Neural progenitor cell (in vitro differentiated cells): ENCODE measurements at places on chromosomes 7 and 10. TPM values are rescaled to one million over a fixed set of nuclear protein-coding genes. Genes with fewer than 3 reads are reported as not detected.
A peak's percentile ranks its signal among the peaks of the same experiment; 100 is the strongest.

GRCh38 chr10:48478980-48479811 lies 125.7 kb downstream of the ARHGAP22 start:
- no peak for DNase-seq

Gene TLX1
- total RNA-seq: not detected in 2 replicates

DNA sequence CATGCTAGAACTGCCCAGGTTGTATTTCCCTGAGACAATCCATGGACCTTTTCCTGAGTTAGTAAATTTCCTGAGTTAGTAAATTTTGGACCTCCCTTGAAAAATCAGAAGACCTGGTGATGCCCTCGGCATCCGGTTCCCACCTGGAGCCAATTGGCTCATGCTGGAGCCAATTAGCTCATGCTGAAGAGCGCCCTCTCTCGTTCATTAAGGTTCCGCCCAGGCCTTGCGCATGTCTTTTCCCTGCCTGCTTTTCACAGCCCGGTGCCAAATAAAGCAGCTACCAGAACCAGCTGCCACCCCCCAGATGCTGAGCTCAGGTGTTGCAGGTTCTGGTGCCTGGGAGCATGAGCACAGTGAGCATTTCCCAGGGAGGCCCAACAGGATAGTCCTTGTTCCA lies 96.2 kb downstream of the APBB1IP start:
- peak; percentile 43 for DNase-seq

Gene ADRA2A
- total RNA-seq: 0.06 TPM in 1 of 2 replicates, not detected in the other

DNA sequence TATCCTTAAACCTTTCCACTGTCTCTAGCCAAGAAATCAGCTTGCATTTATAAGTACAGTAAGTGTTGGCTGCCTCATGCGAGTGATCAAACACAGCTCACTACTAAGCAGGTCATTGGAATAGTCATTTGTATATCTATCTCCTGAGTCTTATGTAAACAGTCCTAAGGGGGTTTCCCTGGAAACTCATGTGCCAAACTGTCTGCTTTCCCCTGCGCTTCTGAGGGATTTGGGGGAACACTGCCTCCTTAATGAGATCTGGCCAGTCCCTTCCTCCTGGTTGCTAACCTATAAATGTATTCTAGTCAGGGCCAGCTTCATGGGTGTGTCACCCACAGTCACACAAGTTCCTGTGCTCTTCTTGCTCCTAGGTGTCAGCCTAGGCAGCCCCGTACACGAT lies 133.1 kb downstream of the CD36 start:
- no peak for DNase-seq

GRCh38 chr10:132392811-132393694 lies 3.9 kb upstream of the PWWP2B start:
- no peak for DNase-seq

DNA sequence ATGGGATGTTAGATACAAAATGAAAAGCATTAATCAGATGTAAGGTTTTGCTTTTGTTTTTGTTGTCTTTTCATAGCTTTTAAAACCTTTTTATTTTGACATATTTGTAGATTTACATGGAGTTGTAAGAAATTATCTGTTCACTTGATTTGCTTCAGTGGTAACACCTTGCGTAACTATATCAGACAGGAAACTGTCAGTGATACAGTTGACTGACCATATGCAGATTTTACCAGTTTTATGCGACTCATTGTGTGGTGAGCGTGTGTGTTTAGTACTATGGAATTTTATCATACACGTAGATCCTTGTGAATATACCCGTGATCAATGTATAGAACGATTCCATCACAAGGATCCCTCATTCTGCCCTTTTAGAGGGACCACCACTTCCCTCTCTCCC lies 701.4 kb downstream of the SUGCT start:
- no peak for DNase-seq

GRCh38 chr7:77858278-77858677 lies 59.7 kb downstream of the PHTF2 start:
- DNase-seq: no peak

DNA sequence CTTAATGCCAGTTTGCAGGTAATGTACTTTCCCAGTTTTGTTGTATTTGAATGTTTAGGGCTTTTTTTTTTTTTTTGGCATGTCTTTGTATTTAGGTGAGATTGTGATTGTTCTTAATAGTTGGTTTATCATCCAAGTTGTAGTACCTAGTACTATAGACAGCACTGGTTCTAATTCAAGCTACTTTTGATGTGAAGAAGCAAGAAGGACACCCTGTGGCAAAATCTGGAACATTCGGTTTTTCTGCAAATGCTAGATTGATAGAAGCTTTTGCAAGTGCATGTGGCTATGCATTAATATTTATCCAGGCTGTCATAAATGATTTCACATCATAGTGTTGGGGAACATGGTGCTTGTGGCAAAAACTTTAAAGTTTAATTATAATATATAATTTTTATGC lies 248.9 kb downstream of the FOXP2 start:
- DNase-seq: peak; percentile 34

- peak; percentile 48 for DNase-seq
Observed at GRCh38 chr7:98733036-98733435, 116.0 kb downstream of the NPTX2 start.

GRCh38 chr7:159116581-159117339 lies 27.9 kb downstream of the VIPR2 start:
- DNase-seq: no peak

DNA sequence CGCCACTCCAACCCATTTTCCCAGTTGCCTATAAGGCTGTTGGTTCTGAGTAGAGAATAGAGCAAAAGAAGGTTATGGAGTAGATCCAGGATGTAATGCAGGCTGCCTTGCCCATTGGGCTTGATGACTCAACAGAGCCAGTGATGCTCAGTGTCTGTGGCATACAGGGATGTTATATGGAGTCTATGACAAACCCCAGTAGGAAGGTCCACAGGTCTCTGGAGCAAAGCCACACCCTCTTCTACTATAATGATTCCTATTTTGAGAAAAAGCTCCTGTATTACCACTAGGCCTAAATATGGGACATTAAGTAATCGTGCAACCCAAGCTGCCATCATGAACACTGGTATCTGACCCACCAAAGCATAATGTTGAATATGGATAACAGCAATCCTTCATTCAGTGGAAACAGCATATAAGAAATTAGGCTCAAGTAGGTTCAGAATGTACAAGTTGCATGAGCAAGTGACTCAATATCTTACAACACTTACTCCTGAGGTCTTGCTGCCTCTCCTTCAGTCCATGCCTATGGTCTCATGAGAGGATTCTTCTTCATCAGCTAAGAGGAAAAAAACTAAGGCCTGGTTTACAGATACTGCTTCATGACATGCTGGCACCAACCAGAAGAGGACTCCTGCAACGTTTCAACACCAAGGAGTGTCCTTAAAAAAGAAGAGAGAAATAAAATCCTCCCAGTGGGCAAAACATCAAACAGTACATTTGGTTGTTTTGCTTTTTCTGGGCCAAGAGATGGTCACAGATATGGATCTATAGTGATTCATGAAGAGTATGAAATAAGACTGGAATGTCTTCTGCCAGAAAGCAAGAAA lies 14.8 kb upstream of the FHIP2A start:
- no peak for DNase-seq

DNA sequence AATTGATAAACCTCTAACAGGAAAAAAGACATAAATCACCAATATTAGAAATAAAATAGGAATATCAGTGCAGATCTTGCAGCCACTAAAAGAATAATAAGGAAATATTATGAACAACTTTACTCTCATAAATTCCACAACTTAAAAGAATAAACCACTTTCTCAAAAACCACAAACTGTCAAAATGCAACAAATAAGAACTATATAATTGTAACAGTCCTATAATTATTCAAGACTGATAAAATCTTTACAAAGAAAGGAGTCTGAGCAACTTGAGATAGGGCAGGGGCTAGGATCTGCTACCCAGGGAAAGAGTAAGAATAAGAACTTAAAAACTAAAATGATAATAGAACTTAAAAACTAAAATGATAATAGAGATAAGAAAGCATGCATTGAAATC lies 169.5 kb upstream of the GDF10 start:
- DNase-seq: no peak

GRCh38 chr10:76401006-76401405 lies 969.6 kb downstream of the LRMDA start:
- DNase-seq: no peak

- no peak for DNase-seq
Observed at GRCh38 chr10:6044751-6045313, 17.3 kb downstream of the IL2RA start.

DNA sequence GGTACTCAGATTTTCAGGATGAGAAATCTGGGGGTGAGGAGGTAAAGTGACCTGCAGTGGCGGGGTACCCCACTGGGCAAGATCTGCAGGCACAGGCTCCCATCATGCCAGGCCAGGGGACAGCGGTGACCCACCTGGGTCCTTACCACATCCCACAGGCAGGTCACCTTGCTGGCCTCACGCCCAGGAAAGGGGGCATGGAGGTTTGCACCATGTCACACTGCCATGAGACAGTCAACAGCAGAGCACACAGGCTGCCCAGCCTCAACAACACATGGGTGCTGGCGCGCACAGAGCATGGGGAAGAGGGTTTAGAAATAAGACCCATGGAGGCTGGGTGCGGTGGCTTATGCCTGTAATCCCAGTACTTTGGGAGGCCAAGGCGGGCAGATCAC lies 914 bp downstream of the PKD1L1 start:
- DNase-seq: no peak

DNA sequence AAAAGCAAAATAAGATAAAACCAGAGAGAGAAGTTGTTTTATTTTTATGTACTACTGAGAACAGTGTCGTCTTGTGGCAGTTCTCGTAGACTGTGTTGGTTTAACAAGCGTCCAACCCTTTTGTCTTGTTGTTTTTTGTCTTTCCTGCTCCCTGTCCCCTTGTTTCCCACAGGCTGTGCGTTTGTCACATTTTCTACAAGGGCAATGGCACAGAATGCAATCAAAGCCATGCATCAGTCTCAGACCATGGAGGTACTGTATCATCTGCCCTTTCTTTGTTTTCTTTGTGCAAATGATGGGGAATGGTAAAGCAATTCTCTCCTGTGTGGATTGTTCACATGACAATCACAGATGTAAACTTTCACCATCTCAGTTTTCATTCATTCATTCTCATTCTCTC lies 248.8 kb downstream of the CELF2 start:
- peak; percentile 16 for DNase-seq

DNA sequence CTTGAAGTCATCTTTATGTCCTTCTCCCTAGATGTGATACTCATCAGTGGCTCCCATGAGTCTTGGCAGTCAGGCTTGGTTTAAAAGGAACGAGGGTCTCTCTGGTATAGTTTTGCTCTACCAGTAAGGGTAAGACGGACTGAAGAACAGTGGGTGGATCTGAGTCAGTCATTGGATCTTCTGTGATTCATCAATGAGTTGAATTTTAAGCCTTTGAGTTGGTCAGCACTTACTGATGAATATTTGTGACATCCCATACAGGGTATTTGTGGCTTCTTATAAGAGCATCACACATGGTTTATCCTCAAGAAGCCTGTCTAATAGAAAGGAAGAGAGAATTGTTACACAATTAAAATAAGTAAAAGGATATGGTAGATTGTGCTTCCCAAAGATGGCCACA lies 87.3 kb upstream of the NAMPT start:
- no peak for DNase-seq

- no peak for DNase-seq
Observed at GRCh38 chr7:24733414-24734060, 23.7 kb downstream of the GSDME start.

DNA sequence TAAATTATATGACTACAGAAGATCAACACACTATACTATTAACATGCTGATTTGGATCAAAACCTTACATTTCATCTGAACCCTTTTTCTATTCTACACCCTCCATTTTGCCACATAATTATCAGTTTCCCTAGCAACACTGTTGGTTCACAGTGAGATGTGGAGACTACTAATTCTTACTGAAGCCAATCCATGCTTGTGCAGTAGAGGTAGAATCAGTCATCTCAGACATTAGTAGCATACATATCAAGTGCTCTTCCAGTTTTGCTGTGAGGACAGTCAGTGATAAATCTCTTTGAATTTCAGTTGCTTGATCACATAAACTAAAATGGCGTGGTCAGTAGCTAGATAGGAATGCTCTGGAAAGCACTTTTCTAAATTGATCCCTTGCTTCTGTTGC lies 70.3 kb downstream of the PON1 start:
- no peak for DNase-seq

DNA sequence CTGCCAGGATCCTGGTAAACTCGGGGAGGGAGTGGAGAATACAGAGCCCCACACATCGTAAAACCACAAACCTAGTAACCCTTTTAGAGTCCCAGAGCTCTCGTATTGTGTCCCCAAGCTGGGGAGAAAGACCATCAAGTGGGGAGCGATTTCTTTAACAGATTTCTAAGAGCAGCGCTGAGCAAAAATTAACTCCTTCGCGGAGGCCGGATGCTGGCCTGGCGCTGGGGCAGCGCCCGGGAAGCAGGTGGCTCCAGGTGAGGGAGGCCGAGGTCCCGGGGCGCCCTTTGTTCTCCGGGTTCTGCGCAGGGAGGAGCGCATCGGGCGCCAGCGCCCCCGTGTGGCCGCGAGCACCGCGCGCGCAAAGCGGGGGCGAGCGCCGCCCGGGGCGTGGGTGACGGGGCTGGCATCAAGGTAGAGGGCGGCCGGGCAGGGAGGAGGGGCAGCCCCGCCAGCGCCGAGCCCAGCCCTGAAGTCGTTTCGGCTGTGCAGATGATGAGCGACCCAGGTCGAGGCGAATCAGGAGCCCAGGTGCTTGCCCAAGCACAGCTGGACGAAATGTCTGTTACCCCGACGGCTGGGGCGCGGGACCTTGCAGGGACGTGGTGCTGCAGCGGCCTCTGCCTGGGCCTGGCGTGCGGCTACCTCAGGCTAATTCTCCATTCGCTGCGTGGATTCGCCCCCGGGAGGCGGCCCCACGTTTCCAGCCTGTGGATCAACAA lies 10.4 kb upstream of the FGFR2 start:
- peak; percentile 81 for DNase-seq

Gene CFAP46
- 1.6 and 4.6 TPM in 2 replicates for total RNA-seq

Gene PLAU
- total RNA-seq: 7.6 and 10.7 TPM in 2 replicates

Gene TEX36
- not detected in 2 replicates for total RNA-seq

- no peak for DNase-seq
Observed at GRCh38 chr10:125063256-125063925, 97.0 kb downstream of the CTBP2 start.

Gene RADIL
- total RNA-seq: 3.1 and 5.8 TPM in 2 replicates

Gene ITGA8
- total RNA-seq: 0.15 TPM in 1 of 2 replicates, not detected in the other

DNA sequence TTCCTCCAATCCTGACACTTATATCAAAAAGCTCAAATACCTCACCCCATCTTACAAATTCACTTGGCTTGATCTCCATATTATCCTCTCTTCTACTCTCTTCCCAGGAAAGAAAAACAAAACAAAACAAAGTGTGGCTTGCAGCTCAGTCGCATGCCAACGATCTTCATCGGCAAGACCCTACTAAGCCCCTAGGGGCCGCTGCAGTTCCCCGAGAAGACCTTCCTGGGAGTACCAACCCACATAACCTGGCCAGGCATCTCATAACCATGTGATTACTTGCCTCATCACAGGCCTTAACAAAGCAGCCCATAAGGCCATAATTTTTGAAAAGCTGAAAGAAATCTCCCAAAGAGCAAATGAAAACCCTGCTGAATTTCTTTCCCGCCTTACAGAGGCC lies 103.7 kb downstream of the ZNF92 start:
- peak; percentile 72 for DNase-seq

Gene RHEB
- 94.2 and 225 TPM in 2 replicates for total RNA-seq

DNA sequence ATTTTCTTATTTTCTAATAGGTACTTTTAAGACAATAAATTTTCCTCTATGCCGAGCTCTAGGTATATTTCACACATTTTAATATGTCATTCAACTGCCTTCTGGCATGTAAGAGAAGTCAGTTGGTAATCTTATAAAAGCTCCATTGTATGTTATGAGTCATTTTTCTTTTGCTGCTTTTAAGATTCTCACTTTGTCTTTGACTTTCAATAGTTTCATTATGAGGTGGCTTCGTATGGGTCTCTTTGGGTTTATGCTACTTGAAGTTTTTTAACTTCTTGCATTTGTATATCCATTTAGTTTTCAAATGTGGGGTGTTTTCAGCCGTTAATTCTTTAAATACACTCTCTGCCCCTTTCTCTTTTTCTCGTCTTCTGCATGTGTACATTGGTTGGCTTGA lies 80.5 kb downstream of the ABCA13 start:
- DNase-seq: no peak
